B cell (primary cell): ENCODE measurements at places on chromosomes 2 and 18.

DNA sequence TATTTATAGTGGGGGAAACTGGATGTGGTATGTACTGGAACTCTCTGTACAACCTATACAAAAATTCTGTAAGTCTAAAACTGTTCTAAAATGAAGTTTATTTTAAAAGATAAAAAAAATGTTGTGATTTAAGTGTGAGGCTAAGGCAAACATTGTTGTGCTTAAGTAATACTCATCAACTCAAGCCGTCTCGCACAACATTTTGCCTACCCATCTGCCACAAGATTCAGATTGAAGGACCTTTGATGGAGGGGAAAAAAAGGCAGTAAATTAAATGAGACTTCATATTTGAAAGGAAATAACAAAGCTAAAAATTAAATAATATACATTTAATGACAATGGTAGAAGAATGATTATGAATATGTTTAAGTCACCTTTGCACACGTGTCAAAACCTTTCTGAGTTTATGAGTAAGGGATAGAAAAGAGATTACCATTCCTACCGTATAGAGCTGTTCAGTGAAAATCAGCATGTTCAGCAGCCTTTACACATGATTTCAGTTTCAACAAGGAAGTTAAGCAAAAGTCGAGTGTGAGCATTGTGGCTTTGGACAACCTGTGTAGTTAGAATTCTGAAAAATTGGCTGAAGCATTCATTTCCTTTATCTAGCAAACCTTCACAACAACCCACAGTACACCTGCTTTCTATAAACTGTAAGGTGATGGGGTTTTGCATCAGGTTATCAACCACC, 499.3 kb downstream of the IRS1 start:
- H3K4me3 ChIP-seq, result no peak overlapping the region
- H3K36me3 ChIP-seq, result no peaks in the 10 kb centered on the region
- peak; percentile 35 for DNase-seq
- H3K27me3 ChIP-seq, result no peaks in the 10 kb centered on the region

GRCh38 chr2:240964704-240965295, 33.6 kb upstream of the SNED1 start:
- peaks cover 3% of the 10 kb centered on the region for H3K27me3 ChIP-seq
- H3K27ac ChIP-seq, result no peak overlapping the region
- no peak overlapping the region for H3K4me3 ChIP-seq
- H3K36me3 ChIP-seq, result no peaks in the 10 kb centered on the region
- DNase-seq, result no peak

DNA sequence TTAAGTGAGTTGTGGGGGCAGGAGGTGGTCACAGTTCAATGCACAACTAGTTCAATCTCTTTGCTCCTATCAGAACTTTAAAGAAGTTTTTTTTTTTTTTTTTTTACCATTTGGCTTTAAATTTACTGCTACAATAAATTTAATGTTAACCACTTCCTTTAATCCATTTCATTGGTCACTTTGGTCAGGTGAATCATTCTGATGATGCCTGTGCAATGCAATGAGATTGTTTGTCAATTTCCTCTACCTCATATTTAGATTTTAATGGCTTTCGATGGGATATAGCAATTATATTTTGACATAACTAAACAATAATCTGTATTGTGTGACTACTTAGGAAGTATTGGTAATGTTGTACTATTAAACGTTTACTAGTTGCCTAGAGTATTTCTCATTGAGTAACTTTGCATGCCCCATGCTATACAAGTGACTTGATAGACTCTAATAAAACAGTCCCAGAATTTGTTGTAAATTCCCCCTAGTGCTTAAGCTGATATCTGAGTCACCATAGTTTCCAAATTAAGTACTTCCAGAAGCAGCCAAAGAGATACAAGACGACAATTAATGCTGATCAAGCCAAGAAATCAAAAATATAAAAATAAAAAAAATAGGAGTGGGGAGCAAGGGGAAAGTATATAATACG, 52.9 kb upstream of the SERPINB2 start:
- no peak for DNase-seq
- H3K36me3 ChIP-seq, result no peaks in the 10 kb centered on the region
- no peak overlapping the region for H3K27ac ChIP-seq
- peaks cover 9% of the 10 kb centered on the region for H3K27me3 ChIP-seq

DNA sequence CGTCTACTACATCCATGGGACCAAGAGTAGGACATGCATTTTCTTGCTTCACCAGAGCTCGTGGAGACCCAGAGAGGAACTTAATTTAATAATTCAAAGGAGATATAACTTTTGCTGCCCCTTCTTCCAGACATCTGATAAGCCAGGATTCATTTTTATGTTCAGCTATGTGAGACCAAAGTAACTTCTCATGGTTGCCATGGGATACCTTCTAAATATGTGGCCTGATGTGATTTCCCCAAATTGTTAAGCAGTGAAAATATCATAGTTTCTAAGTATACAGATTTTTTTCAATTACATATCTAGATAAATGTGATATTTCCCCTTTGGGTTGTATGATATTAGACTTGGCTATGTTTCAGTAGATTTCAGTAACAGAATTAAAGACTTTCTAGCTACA, 185.5 kb upstream of the FN1 start:
- DNase-seq, result no peak
- peaks cover 9% of the 10 kb centered on the region for H3K27me3 ChIP-seq
- H3K27ac ChIP-seq, result no peak overlapping the region
- no peaks in the 10 kb centered on the region for H3K4me1 ChIP-seq

- H3K4me1 ChIP-seq, result no peaks in the 10 kb centered on the region
- H3K36me3 ChIP-seq, result no peaks in the 10 kb centered on the region
- no peaks in the 10 kb centered on the region for H3K27me3 ChIP-seq
- no peak for DNase-seq
Observed at GRCh38 chr2:166812166-166812891, 76.0 kb upstream of the XIRP2 start.

DNA sequence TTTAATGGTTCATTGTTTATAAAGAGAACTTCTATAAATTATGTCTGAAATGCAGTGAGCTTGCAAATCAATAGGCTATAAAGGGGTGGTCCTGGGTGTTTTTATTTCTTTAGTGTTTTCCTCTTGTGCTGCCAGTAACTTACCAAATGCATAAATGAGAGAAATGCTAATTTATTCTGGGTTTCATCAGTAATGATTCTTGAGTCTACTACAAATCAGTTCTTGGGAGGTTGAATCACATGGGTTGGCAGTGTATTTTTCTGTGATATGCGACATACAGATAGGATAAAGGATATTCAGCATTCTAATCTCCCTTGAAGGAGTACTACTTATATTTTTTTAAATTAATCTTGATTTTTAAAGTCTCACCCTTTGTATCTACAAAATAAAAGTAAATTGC, 170.1 kb upstream of the UNC80 start:
- DNase-seq, result no peak
- H3K4me3 ChIP-seq, result no peak overlapping the region
- no peaks in the 10 kb centered on the region for H3K27me3 ChIP-seq
- no peaks in the 10 kb centered on the region for H3K4me1 ChIP-seq
- no peak overlapping the region for H3K27ac ChIP-seq
- H3K36me3 ChIP-seq, result no peaks in the 10 kb centered on the region

DNA sequence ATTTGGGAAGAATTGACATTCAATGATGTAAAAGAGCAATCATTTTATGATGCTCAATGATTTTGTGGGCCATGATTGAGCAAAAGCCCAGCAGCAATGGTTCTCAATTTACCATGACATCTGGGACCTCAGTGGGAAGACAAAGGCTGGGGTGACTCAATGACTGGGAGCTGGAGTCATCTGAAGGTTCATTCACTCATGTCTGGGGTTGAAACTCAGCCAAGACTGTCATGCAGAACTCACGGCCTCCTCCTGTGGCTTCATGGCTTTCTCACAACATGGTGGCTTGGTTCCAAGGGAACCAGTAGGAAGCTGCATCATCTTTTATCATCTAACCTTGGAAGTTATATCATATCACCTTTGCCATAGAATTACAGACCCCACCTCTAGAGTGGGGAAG, 45.1 kb upstream of the CD226 start:
- no peak overlapping the region for H3K27ac ChIP-seq
- no peaks in the 10 kb centered on the region for H3K27me3 ChIP-seq
- H3K4me1 ChIP-seq, result no peaks in the 10 kb centered on the region
- no peak overlapping the region for H3K4me3 ChIP-seq
- H3K36me3 ChIP-seq, result no peaks in the 10 kb centered on the region
- no peak for DNase-seq

DNA sequence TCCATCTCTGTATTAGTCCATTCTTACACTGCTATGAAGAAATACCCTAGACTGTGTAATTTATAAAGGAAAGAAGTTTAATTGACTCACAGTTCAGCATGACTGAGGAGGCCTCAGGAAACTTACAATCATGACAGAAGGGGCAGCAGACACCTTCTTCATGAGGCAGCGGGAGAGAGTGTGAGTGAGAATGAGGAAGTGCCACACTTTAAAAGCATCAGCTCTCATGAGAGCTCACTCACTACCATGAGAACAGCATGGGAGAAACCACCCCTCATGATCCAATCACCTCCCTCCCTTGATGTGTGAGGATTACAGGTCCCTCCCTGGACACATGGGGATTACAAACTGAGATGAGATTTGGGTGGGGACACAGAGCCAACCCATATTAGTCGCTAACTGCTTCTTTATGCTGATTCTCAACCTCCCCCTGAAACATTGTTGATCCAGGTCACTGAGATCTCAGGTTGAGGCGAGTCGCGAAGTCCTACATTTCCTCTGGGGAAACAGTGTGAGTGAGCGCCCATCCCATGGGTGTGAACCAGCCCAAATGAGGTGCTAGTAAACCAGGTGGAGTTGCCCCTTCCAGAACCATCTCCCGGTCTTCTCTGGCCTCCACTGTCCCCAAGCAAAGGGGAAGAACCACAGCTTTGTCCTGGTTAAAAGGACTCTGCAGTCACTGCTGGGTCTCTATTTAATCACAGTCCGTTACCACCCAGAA, 123.8 kb downstream of the CAPN13 start:
- no peak overlapping the region for H3K4me3 ChIP-seq
- DNase-seq, result peak; percentile 62
- no peaks in the 10 kb centered on the region for H3K36me3 ChIP-seq
- peaks cover 6% of the 10 kb centered on the region for H3K4me1 ChIP-seq

DNA sequence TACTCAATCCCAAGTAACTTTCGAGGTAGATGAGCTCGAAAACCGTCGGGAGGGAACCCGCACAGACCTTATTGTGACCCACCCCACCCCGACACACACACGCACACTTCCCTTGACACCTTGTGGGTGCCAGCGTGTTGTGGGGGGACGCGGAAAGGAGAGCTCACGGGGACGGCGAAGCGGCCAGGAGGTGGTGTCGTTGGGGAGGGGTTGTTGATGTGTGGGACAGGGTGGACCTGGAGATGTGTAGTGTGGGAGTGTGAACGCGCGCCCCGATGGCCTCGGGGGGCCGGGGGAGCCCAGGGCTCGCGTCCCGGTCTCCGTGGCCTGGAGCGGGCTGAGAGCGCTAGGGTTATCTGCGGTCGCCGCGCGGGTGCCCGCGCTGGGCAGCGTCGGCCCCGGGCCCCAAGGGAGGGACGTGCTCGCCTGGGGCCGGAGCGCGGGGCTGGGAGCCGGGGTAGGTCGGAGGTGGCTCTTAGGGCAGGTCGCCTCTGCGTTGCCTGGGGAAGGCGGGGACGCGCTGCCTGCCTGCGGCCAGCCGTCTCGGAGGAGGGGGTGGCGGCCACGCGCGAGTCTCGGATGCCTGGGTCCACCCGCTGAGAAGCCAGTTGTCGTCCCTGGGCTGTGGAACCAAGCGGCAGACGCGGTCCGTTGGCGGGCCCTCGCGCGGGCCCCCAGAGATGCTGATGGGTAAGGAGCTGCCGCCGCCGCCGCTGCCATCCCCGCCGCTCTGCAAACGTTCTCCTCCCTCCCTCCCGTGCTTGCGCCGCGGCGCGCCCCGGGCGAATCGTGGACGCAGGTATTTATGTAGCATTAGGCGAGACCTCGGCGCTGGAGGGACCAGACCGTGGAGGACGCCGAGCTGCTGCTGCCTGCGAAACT, 1.6 kb downstream of the KLHL29 start:
- DNase-seq, result peak; percentile 53
- H3K27ac ChIP-seq, result no peak overlapping the region
- H3K27me3 ChIP-seq, result peaks cover 20% of the 10 kb centered on the region

- no peak overlapping the region for H3K4me3 ChIP-seq
- no peaks in the 10 kb centered on the region for H3K36me3 ChIP-seq
- H3K4me1 ChIP-seq, result no peaks in the 10 kb centered on the region
- no peak for DNase-seq
- no peaks in the 10 kb centered on the region for H3K27me3 ChIP-seq
Observed at GRCh38 chr2:82481207-82481606, 1977.9 kb downstream of the SUCLG1 start.
